ENCODE measurements at places on chromosomes 11 and 22.
A peak's percentile ranks its signal among the peaks of the same experiment; 100 is the strongest.

- no peak for DNase-seq
Measured at GRCh38 chr22:30430933-30431332, 5.4 kb downstream of the MTFP1 start.

DNA sequence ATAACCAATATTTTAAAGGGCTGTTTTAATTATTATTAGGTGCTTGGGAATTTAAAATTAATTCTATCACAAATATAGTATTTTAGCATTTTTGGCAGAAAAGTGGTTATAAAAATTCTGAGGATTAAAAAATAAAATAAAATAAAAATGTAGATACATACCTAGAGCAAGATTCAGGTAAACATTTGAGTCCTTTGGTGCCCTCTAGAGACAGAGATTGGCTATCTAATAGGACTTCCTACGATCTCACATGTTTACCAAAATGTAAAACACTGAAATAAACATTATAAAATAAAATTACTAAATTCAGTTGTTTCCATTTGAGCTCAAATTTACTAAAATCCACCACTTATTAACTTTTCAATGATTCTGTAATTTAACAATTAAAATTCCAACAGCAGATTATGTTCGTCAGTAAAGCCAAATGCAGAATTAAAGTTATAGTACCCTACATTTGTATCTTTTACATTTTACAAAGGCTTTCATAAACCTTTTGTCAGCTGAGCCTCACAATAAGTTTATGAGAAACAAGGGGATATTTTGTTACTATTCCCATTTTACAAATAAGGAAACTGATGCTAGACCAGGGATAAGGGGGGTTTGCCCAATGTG, 27.7 kb downstream of the SLC36A4 start:
- DNase-seq = no peak

- DNase-seq = no peak
Measured at GRCh38 chr11:64233913-64234586, at the start of gene VEGFB. VEGFB (plus strand) TSS chr11:64234584; CDS start chr11:64234834, 250 bp downstream.

DNA sequence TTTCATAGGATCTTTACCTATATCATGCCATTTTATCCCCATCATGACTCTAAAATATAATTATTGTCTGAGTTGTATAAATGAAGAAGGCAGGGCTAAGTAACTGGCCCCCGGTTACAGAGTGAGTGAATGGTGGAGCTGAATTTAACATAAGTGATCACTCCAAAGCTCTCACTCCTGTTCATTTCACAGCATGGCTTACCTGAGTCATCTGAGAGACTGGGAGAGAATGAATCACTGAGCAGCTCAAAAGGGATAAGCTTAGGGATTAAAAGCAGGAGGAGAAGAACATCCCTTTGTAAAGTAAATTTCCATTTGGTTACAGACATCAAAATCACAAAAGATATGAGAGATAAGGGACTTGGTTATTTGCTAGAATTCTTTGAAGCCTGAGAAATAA, 294.0 kb upstream of the CTSC start:
- no peak for DNase-seq

DNA sequence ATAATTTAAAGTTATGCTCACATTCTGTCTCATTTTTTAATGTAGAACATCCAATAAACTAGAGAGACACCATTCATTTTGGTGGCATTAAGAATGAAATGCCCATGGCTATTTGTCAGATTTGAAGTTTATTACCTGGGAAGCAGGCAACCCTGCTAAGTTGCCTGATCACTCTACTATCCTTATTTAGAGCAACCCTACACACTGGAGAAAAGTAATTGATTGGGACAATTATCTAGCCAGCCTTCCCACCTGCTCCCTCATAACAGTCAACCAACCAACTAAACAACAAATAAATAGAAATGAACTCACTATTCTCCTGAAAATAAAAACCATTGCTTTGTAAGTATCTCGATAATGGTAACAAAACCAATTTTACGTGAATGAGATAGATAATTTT, 1129.0 kb upstream of the TENM4 start:
- DNase-seq = no peak

DNA sequence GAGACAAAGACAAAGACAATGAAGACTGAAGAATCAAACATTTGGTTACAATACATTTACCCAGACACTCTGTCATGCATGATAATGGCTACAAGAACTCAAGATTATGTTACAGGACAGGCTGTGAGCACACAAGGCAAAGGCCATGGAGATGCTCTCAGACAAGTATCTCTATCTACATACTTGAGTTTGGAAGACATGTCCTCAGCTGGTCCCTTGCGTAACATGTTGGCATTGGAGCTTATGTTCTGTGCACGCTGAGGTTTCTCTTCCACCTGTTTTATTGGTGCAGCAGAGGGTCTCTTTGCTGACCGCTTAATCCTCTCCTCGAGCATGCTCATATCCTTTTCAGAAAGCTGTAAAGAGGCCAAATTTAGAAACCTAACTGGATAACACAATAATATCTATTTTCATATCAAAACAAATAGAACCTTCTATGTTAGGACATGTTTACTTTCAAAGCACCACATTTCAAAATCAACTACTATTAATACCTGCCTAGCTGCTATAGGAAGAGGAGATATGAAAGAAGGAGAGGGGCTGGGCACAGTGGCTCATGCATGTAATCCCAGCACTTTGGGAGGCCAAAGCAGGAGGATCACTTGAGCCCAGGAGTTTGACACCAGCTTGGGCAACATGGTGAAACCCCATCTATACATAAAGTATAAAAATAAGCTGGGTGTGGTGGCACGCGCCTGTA, 41.6 kb downstream of the F2 start:
- peak; percentile 2 for DNase-seq

DNA sequence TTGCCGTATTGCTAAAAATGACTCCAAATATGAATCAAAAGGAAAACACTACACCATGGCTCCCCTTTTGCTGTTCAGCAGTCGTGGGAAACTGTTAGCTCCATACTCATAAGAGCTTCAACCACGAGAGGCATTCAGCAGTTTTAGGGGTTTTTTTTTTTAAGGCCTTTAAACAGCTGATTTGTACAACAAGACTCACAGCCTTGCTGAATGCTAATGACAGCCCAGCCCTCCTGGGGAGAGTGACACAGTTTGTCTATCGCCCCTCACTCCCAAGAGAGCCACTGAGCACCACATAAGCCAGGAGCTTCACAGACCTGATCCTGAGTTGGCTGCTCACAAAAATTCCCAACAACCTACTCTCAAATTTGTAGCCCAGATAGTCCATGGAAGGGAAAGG, 32.4 kb downstream of the GALNT18 start:
- DNase-seq = no peak

DNA sequence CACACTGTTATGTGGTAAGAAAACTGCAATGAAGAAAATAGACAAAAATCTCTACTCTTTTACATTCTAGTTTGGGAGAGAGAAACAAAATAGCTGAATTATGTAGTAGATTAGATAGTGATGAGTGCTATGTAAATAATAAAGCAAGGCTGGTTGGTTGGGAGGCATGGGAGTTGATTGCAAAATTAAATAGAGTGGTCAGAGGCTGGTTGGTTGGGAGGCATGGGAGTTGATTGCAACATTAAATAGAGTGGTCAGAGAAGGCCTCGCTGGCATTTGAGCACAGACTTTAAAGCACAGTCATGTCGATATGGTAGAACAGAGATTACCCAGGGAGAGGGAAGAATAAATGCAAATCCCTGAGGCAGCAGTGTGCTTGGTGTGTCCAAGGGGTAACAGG, 22.4 kb downstream of the SIK2 start:
- no peak for DNase-seq

DNA sequence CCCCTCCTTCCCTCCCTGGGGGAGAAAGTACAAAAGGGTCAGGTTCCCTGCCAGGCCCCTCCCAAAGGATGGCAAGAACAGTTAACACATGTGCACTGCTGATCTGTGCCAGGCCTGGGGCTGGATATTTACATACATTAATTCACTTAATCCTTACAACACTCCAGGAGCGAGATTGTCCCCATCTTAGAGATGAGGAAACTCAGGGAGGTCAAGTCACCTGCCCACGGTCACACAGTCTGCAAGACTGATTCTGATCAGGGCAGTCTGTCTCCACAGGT, 36.5 kb downstream of the NECTIN1 start:
- DNase-seq = no peak

Data from skeletal muscle cell (primary cell).